ENCODE measurements at places on chromosomes 2 and 18.

GRCh38 chr18:23585007-23585871 is 1.1 kb downstream of the NPC1 start:
- peak; percentile 22 for DNase-seq

- DNase-seq, result peak; percentile 49
These were observed 286.2 kb upstream of the TRIB2 start for GRCh38 chr2:12430407-12431133.

DNA sequence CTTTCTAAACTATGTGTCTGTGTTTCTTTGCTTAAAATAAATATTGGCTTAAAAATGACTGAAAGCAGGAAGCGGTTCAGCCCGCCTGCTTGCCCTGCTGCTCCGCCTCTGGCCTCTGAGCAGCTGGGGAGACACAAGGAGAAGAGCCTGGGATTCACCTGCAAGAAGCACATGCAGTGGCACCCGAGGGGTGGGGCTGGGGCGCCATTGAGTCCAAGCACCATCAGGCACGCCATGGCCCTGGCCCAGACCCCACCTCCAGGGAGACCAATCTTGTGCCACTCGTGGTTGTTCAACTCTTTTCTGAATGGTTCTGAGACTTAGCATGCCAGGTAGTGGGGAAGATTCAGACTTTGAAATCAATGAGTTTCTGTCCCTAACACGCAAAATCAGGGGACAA is 495.5 kb upstream of the MYT1L start:
- no peak for DNase-seq

- no peak for DNase-seq
These were observed 159.1 kb upstream of the PIEZO2 start for GRCh38 chr18:11308499-11308898.

DNA sequence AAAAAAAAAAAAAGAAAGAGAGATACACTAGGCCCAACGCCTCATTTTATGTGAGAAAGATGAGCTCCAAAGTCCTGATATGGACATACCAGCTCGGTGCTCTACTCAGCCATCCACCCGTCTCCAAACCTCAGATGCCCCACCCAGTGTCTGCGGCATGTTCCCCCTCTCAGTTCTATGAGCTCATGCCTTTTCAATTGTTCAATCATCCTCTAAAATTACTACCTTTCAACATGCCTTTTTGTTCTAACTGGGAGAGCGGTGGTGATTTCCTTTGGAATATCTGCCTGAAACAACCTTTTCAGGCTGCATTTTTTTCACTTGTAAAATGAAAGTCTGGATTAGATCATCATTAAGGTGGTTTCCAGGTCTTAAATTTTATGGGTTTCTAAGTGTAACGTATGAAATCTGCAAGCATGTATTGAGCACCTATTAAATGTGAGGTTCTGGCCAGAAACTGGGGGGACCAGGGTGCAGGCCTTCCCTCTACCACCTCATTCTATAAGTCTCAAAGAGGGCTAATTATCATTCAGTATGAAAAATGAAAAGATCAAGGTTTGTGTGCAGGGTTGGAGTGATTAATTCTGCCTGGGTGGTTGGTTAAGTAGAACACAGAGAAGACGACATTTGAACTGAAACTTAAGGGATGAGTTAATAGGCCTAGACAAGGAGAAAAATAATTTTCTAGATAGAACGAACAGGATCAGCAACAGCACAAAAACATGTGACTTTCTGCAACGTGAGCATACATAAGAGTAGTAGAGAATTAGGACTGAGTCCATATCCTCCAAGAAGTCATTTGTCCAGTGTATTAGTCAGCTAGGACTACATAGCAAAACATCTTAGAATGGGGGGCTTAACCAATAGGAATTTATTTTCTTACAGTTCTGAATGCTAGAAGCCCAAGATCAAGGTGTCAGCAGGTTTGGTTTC is 87.4 kb upstream of the GLS start:
- no peak for DNase-seq

DNA sequence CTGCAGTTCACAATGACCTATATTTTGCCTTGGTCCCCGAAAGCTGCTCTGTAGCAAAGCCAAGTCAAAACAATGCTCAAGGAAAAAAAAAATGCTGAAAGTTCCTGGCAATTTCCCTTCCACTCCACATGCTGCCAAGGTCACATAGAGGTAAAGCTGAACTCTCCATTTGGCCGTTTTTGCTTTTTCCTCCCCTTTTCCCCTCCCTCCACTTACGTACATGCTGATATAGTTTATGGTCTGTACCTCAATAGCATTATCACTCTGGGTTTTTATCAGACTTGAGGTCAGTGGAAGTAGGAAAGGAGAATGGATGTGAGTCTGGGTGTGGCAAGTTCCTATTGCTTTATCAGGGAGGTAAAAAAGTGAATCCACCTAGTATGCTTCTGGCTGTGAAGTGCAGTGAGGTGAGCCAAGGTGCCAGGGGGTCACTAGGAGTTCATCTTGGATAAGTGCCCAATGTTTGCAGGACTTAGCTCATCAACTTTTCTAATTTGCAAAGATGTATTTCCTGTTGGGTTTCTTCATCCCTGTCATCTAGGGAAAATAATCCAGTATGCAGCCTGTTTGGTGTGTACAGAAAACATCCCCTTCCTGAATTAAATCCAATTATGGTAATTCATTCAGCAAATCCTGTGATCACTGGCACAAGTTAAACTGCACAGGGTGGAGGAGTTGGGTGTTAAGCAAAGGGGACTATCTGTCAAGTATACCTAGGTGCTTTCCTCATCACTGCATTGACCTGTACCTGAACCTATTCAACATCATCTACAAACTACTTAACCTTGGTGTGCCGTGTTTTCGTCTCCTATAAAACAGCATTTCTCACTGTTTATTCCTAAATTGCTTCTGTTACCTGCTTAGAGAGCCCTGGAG is 124.3 kb upstream of the CYP26B1 start:
- no peak for DNase-seq

GRCh38 chr18:79065802-79066201 is 3.4 kb upstream of the ATP9B start:
- DNase-seq, result no peak

- no peak for DNase-seq
These were observed 1091.7 kb downstream of the TDRD15 start for GRCh38 chr2:22215517-22215916.

GRCh38 chr2:178386986-178387597 is 63.9 kb downstream of the PRKRA start:
- no peak for DNase-seq

DNA sequence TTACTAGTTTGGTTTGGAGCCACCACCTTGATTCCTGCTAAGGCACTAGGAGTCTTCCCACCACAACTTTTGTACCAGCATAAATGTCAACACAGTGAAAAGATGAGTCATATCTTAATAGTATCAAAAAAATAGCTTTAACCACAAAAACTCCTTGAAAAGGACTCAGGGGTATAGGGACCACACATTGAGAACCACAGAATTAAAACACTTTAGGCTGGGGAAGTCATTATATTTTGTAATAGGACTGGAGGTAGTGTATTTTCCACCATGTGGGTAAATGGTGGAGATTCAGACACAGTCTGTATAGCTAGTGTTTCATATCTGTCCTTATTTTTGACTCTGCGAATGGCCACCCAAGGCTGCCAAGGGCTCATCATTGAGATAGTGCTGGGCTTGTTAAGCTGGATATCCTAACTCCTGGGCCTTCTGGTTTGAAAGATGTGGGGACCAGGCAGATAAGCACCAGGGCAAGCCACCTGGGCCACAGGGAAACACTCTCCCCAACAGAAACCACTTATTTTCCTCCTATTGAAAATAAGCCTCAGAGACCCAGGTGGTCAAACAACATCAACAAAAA is 19.1 kb upstream of the FHL2 start:
- no peak for DNase-seq

GRCh38 chr2:200199005-200199404 is 107.5 kb upstream of the SPATS2L start:
- no peak for DNase-seq

Measured in stimulated activated naive CD4-positive, alpha-beta T cell treated with Interleukin-2 at 50 U/mL for 16 hours (primary cell).